Heart right ventricle (tissue), 16 donors: ENCODE measurements at places on chromosomes 12 and 14.

GRCh38 chr14:56811593-56812363 is 1.5 kb upstream of the OTX2 start:
- no peak for DNase-seq

DNA sequence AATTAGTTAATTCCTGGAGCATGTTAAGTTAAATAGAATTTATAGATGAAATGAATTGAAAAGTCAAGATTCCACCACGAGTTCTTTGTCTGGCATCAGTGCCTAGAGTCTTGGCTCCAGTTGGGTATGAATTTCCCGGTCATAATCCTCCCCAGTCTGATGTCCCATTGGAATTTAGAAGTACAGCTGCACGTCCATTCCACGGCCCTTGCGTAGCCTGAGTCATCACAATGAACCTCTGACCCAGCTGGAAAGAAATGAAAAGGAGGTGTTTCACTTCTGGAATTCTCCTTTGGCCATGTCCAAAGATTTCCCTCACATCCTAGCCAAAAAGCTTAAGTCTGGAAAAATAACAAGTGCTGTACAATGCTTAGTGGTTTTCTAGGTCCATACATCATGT is 122.7 kb downstream of the KICS2 start:
- DNase-seq = peak; percentile 34

GRCh38 chr14:96901227-96901626 is 104.0 kb downstream of the VRK1 start:
- DNase-seq = no peak

- peak; percentile 78 for DNase-seq
Measured at GRCh38 chr12:42969355-42969754, 379.8 kb upstream of the PRICKLE1 start.

GRCh38 chr12:64058541-64059265 is 163.4 kb downstream of the KICS2 start:
- no peak for DNase-seq

- no peak for DNase-seq
Measured at GRCh38 chr14:100288382-100289185, 17.7 kb downstream of the SLC25A29 start.

DNA sequence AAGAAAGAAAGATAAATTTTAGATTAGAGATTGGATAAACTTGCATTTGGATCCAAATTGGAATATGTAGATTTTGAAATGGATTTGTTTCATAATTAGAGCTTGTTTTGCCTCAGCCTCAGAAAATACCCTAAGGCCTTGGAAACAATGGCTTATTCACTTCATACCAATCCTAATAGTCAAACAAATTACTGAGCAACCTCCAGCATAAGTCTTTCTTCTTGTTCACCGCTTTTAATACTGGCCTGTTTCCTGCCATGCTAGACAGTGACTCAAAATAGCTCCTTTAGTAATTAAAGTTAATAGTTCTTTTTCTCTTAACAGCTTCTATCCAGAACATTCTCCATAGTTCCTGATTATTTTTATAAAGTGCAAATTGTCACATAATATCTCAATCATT is 110.9 kb upstream of the DNM1L start:
- no peak for DNase-seq

- no peak for DNase-seq
Measured at GRCh38 chr12:132256646-132257045, 72.7 kb downstream of the GALNT9 start.
